ENCODE measurements at places on chromosomes 5 and 9.

- no peak for DNase-seq
Observed at GRCh38 chr9:129497005-129497812, 123.7 kb downstream of the C9orf50 start.

- DNase-seq: no peak
Observed at GRCh38 chr5:11420969-11421368, 483.3 kb downstream of the CTNND2 start.

GRCh38 chr5:18305288-18305924, 671.1 kb downstream of the TAF11L14 start:
- no peak for DNase-seq

GRCh38 chr5:150134198-150134588, 21.5 kb downstream of the PDGFRB start:
- no peak for DNase-seq

DNA sequence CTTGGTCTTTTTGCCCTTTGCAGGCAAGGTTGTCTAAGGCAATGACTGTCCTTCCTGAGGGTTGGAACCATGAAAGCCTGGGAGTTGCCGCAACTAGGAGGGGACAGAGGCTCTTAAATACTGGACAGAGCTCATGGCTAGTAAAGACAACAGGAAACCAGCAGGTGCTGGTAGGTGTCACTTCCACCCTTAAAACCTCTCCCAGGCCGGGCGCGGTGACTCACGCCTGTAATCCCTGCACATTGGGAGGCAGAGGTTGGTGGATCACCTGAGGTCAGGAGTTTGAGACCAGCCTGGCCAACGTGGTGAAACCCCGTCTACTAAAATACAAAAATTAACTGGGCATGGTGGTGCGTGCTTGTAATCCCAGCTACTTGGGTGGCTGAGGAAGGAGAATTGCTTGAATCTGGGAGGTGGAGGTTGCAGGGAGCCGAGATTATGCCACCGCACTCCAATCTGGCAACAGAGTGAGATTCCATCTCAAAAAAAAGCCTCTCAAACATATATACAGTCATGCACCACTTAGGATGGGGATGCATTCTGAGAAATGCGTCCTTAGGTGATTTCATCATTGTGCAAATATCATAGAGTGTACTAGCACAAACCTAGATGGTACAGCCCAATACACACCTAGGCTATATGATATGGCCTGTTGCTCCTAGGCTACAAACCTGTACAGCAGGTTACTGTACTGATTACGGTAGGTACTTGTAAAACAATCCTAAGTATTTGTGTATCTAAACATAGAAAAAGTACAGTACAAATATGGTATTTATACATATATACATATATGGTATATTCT, 102.7 kb downstream of the HSPA4 start:
- no peak for DNase-seq

DNA sequence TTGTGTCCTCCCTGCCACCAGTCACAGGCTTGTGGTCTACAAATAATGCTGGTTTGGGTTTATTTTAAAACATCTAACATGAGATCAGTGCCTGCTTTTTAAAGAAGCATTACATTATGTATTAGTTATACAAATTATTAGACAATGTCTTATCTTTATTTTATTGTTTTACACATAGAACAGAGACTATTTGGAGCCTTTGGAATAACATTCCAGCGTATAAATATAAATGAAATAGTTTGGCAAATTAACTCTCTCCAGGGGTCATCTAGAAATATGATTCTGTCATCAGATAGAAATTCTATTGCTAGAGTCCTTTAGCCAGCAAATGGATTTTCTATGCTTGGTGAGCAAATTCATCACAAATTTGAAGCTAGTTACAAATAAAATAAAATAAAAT, 22.4 kb downstream of the MAP1B start:
- DNase-seq: no peak

DNA sequence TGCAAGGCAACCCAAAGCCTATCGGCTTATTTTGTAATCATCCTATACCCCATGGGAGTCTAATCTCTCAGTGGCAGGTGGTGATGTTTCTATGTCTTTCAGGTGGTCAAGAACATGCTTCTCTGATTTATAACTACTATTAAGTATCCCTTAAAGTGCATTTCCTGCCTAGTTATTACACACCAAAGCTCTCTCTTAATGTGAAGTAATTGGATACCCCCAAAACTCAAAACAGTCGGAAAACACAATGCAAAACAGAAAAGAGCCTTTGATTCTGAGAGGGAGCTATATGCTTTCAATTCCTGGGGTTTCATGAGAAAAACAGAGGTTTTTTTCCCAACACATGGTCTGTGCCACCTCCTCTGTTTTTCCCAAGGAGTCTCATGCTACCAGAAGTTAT, 416.4 kb downstream of the CSNK1G3 start:
- DNase-seq: no peak

- no peak for DNase-seq
Observed at GRCh38 chr5:80569086-80569960, 757 bp downstream of the ANKRD34B start.

DNA sequence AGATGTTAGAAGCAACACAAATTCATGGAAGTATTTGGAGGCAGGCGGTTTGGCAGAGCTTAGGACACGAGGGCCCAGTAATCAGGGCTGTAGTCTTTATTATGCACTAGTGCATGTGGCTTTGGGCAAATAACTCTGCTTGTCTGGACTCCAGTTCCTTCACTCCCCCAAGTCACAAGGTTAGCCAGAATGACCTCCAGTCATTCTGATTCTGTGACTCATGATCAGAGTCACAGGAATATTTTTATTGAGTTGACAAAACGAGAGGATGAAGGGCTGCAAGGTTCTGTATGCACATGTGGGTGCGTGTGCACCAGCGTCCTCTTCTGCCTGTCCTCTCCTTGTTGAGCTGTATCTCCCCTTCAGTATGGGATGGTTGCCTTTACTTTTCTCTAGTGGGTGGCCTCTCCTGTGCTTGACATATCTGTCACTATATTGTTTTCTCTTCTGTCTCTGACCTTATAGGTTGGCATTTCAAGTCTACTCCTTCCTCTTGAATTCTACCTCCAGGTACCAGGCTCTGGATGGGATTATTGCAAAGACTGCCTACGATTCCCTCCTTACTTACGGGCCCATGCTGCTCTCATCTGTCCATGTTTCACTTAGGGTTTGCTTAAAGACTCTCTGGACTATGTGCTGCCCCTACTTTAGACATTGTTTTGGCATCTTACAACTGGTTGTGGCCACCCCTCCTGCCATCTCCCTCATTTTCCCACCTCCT, 94.6 kb downstream of the KDM4C start:
- no peak for DNase-seq

DNA sequence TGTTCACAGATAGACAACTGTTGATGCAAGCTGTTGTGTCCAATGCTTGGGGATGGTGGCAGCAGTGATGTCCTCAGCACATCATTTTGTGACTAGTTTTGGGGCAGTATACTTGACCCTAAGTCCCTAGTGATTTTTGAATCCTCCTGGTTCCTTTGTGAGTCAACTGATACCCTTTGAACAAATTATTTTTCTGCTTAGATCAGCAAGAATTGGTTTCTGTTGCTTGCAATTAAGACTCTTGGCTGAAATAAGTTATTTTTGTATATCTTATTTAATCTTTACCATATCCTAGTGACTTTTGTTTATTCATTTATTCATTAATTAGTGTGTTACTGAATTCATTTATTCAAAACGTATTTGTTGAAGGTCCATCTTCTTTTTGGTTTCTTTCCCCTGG, 392.0 kb upstream of the SGCD start:
- DNase-seq: no peak

GRCh38 chr9:108663422-108663821, 192.4 kb downstream of the ACTL7B start:
- no peak for DNase-seq

- DNase-seq: no peak
Observed at GRCh38 chr9:122446819-122447484, 30.8 kb downstream of the OR1J1 start.

- DNase-seq: no peak
Observed at GRCh38 chr9:76812591-76812990, 48.4 kb downstream of the PCA3 start.

- no peak for DNase-seq
Observed at GRCh38 chr5:135831439-135831838, 3.0 kb upstream of the SLC25A48 start.
